RWPE1 (cell line): ENCODE measurements at places on chromosomes 5 and 9.

DNA sequence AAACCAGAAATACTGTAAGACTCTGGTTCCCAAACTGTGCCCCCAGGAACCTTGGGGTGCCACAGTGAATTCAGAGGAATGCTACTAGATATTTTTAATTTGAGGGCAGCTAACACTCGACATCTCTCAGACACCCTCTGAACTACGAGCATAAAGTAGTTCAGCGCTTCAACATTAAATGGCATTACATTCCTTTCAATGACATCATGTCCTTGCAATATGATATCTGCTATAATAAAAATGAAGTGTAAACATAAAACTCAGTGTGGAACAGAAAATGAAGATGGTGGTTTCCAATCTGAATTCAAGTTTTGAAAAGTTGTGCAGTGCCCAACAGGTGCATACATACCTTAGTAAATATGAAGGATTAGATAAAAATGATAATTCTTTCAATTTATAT lies 116.1 kb downstream of the LPAR1 start:
- no peak for DNase-seq

DNA sequence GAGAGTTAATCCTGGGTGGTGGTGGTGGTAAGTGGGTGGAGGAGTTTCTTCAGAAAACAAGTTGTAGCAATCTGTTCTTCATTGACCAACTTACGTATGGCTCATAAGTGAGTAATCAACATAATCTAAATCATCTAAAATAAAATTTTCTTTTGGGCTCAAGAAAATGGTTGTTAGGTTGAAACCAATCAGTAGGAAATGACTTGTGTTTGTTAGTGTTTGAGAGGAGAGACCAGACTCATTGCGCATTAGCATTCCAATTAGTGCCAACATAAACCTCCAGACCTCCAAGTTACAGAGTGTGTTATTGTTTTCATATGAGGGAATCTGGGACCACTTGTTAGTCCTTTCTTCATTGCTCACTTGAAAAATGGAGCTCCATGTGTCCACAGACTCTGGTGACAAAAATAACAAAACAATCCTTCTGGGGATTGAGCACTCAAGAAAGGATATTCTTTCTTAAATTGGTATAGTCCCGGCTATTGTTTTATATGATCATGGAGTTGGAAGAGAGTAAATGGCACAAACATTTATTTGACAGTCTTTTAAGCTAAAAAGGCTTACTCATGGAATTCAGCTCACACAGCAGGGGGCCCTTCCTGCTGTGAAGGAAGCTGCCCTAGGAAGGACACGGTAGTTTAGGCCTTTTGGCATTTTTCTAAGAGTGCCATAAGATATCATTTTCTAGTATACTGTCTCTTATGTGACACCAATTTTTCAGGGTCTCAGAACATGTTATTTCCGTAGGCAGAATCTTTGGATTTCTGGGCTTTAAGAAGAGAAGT lies 441.1 kb downstream of the EBF1 start:
- DNase-seq: no peak

DNA sequence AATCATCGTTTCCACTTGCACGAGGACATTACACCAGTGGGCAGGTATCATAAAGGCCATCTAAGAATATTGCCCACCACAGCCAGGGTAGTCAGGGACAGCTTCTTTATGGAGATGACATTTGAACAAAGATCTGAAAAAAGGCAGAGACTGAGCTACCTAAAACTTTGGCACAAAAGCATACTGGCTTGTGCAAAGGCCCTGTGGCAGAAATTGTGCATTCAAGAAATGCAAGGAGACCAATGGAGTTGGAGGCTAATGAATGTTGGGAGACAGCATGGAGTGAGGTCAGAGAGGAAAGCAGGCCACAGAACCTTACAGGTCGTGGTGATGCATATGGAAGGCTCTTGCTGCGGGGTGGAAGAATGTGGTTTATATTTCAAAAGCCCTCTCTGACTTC lies 578.5 kb downstream of the BNC2 start:
- no peak for DNase-seq

GRCh38 chr9:121858788-121859187 lies 207.4 kb downstream of the DAB2IP start:
- no peak for DNase-seq

DNA sequence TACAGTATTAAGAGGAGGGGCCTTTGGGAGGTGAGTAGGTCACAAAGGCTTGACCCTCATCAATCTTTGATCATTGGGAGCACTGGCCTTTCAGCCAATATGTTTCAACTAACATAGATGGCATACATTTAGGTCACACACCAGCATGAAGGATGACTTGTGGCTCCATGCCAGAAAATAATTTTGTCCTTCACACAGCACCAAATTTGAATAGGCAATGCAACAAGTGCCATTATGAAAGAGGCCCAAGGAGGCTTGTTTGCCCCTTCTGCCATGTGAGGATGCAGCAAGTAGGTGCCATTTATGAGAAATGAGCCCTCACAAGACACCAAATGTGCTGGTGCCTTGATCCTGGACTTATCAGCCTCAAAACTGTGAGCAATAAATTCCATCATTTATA lies 81.1 kb downstream of the JAKMIP2 start:
- no peak for DNase-seq

- DNase-seq: peak; percentile 21
Observed at GRCh38 chr5:142322747-142323479, 1.9 kb downstream of the SPRY4 start.

DNA sequence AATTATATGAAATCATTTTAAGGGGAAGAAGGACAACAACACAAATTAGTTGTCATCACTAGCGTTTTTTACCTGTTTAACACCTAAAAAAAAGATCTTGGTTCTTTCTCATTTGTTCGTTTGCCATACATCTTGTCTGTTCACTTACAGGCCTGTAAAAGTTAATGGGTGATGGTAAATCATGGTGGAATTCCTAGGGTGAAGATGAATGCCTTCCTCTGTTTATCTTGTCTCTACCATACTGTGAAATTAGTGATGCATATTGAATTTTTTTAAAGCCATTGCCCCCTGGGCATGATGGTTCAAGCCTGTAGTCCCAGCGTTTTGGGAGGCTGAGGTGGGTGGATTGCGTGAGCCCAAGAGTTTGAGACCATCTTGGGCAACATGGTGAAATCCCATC lies 46.6 kb downstream of the LRRTM2 start:
- DNase-seq: no peak
